ENCODE measurements at places on chromosomes 7 and 10.
A peak's percentile ranks its signal among the peaks of the same experiment; 100 is the strongest.

DNA sequence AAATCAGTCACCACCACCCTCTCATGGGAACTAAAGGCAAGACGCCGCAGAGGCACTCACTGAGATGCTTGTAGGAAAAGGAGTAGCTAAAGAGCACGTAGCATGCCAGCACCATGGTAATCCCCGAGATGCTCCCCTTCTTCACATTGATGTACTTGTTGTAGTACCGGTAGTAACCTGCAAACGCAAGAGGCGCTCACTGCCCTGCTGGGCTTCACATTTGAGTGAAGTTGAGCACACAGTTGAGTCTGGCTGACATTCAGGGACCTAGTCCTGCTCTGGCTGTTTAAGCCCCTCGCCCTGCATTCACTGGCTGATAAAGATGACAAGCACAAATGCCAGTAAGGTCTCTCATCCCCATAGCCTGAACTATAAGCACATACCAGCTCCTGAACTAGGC is 6.9 kb downstream of the ATP5MF start:
- DNase-seq = peak; percentile 75

DNA sequence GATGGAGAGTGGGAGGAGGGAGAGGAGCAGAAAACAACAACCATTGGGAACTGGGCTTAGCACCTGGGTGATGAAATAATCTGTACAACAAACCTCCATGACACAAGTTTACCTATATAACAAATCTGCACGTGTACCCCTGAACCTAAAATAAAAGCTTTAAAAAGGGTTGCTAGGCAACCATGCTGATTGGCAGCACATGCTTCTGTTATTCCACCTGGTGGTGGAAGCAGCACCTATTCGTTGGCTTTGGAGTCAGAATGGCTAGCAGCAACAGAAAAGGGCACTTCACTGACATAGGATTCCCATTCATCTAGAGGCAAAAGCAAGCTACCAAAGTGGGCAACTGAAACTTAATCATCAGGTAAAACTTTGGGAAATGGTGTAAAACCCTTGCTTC is 57.1 kb downstream of the RELN start:
- no peak for DNase-seq

- no peak for DNase-seq
Measured at GRCh38 chr7:27079234-27079975, 16.4 kb downstream of the HOXA1 start.

GRCh38 chr10:11697718-11698527 is 44.3 kb upstream of the ECHDC3 start:
- no peak for DNase-seq

Data from hematopoietic multipotent progenitor cell treated with erythropoietin and hydrocortisone succinate and interleukin-3 and kit ligand, for 4 days (in vitro differentiated cells).